Activated CD4-positive, alpha-beta memory T cell treated with anti-CD3 and anti-CD28 coated beads for 36 hours (primary cell): ENCODE measurements at places on chromosomes 3 and 15. TPM values are rescaled to one million over a fixed set of nuclear protein-coding genes. Genes with fewer than 3 reads are reported as not detected.

The COLQ gene
- total RNA-seq: 1.4 TPM

The SHC4 gene
- 1.9 TPM for total RNA-seq

DNA sequence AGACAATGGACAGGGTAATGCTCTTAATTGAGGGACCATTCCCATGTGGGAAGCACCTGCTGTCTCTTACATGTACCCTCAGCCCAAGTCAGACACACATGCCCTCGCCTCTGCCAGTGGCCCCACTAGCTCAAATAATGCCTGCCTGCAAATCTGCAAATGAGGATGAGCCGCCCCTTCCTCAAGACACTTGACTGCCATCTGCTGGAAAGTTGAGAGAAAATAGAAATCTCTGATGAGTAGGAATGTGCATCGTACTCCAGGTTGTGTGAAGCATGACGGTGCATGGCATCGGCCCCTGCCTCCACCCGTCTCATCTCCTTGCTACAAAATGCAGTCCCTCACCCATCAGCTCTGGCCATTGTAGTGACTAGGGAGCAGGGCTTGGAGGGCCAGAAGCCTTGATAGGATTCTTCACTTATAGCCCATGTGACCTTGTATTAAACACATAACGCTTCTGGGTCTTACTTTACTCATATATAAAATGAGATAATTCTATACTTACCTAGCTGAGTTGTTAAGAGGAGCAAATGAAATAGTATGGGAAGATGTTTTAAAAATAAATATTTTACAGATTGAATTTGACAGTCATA, 6.3 kb upstream of the SCN5A start:
- peak; percentile 18 for DNase-seq

GRCh38 chr3:173584093-173584837, 186.7 kb downstream of the NLGN1 start:
- no peak for DNase-seq

The DHX36 gene
- total RNA-seq: 65.5 TPM

- peak; percentile 59 for DNase-seq
Measured at GRCh38 chr3:188164248-188164687, 10.3 kb downstream of the LPP start.

- DNase-seq: no peak
Measured at GRCh38 chr15:76328106-76328696, 8.4 kb upstream of the ISL2 start.

GRCh38 chr15:27723821-27724220, 375.3 kb downstream of the OCA2 start:
- DNase-seq: no peak

DNA sequence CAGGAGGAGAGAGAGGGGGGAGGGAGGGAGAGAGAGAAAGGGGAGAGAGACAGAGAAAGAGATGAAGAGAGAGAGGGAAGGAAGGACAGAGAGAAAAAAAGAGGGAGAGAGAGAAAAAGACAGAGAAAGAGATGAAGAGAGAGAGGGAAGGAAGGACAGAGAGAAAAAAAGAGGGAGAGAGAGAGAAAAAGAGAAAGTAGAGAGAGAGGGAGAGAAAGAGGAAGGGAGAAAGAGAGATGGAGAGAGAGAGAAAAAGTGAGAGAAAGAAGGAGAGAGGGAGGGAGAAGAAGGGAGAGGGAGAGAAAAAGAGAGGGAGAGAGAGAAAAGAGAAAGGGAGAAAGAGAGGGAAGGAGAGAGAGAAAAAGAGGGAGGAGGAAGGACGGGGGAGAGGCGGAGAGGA, 204.2 kb downstream of the SV2B start:
- no peak for DNase-seq

GRCh38 chr3:74344865-74345440, 269.5 kb downstream of the CNTN3 start:
- no peak for DNase-seq

The EXD1 gene
- not detected for total RNA-seq

DNA sequence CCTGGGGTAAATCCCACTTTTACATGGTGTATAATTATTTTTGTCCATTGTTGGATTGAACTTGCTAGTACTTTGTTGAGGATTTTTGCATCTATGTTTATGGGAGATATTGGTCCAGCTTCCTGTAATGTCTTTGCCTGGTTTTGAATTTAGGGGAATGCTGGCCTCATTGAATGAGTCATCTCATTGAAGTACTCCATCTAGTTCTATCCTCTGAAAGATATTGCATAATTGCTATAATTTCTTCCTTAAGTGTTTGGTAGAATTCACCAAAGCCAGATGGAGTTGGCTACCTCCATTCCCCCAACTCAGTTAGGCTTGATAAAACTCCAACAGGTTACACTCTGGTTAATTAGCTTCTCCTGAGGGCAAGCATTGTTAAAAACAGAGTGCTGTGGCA, 237.4 kb upstream of the TGFBR2 start:
- no peak for DNase-seq

- DNase-seq: no peak
Measured at GRCh38 chr15:64058279-64058678, 12.0 kb upstream of the DAPK2 start.

- peak; percentile 41 for DNase-seq
Measured at GRCh38 chr15:62391641-62392262, 226.7 kb upstream of the C2CD4B start.

- no peak for DNase-seq
Measured at GRCh38 chr3:5699811-5700210, 512.3 kb downstream of the EDEM1 start.

GRCh38 chr3:177713928-177714900, 516.9 kb upstream of the TBL1XR1 start:
- DNase-seq: no peak

DNA sequence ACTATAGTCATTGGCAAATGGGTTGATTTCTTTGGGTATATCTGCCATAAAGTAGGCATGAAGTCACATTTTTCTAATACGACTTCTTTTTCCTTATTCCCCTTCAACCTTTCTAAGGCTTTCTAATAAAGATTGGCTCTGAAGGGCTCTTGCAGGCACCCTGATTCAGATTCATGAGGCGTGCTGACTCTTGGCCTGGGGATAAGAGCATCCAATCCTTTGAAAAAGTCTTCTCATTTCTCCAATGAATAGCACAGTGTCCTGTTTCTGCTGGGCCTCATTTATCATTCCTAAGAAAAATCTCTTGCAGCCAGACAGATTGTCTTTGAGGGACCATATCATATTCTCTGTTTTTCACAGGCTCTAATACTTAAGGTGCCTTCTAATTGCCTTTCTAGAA, 32.3 kb upstream of the BNIP2 start:
- DNase-seq: no peak

DNA sequence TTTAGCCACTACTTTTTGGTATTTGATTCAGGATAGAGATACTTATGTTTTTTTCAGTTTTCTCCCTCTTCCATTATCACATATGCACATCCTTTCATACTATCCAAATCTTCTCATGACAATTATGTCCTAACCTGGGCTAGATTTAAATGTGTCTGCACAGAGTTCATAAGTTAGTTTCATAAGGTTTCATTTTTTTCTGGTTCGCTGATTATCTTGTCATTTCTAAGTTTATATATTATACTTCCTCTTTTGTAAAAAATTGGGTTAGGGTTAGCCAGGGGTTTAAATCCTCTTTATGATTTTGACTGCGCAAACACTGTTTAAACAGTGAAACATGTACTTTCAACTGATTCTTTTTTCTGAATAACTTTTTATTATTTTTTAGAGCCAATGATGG, 148.6 kb downstream of the SST start:
- DNase-seq: no peak

The PEX5L gene
- not detected for total RNA-seq

The GRAMD1C gene
- 0.64 TPM for total RNA-seq

GRCh38 chr3:169573148-169573547, 90.4 kb downstream of the MECOM start:
- no peak for DNase-seq

- DNase-seq: no peak
Measured at GRCh38 chr3:173945806-173946205, 548.3 kb downstream of the NLGN1 start.

The FES gene
- 21.1 TPM for total RNA-seq

GRCh38 chr3:140443073-140443472, 234.8 kb upstream of the TRIM42 start:
- DNase-seq: no peak

GRCh38 chr3:128243602-128244504, 90.6 kb downstream of the EEFSEC start:
- DNase-seq: no peak

The RETNLB gene
- total RNA-seq: not detected

GRCh38 chr15:52783929-52784798, 6.0 kb downstream of the ONECUT1 start:
- no peak for DNase-seq

- no peak for DNase-seq
Measured at GRCh38 chr3:174208161-174208560, 651.0 kb upstream of the NAALADL2 start.

DNA sequence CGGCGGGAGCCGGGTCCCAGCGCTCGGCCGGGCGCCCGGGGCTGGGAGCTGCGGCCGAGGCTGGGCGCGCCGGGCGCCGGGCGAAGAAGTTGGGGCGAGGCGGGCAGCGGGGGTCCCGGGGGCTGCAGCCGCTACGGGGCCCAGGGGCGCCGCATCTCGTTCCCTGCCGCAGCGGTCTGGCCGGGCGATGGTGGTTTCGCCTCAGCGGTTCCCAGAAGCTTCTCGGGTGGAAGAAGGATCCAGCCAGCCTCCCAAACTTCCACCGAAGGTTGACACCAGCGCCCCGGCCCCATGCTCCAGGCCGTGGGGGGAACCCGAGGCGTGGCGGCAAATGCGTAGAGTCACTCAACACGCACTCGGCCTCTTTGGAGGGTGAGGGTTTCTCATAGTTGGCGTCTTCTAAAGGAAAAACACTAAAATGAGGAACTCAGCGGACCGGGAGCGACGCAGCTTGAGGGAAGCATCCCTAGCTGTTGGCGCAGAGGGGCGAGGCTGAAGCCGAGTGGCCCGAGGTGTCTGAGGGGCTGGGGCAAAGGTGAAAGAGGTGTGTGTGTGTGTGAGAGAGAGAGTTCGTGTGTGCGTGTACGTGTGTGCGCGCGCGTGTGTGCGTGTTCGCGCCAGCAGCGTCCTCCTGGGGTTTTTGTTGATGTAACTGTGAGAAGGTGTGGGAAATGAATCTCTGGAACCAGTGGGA, 940 bp downstream of the BOC start:
- peak; percentile 14 for DNase-seq

GRCh38 chr3:43017593-43018195, 38.6 kb downstream of the GASK1A start:
- DNase-seq: no peak

- peak; percentile 95 for DNase-seq
Measured at GRCh38 chr15:64841344-64842095, at the start of gene PLEKHO2. TSS of gene PLEKHO2 (plus strand) at chr15:64841915. CDS start at chr15:64842017, 102 bp downstream.

- DNase-seq: peak; percentile 74
Measured at GRCh38 chr3:12194669-12195161, 36.0 kb upstream of the TIMP4 start.

DNA sequence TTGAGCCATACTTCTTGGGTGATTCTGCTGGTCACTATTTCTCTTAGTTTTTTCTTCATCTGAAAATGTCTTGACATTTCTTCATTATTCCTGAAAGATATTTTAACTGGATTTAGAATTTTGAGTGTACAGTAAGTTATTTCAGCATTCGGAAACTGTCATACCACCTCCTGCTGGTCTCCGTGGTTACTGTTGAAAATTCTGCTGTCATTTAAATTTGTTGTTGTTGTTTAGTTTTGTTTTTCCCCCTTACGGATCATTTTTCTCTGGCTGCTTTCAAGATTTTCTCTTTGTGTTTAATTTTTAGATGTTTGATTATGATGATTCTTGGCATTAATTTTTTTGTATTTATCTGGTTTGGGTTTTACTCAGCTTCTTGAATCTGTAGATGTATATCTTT, 100.5 kb downstream of the CHRNA7 start:
- DNase-seq: no peak

DNA sequence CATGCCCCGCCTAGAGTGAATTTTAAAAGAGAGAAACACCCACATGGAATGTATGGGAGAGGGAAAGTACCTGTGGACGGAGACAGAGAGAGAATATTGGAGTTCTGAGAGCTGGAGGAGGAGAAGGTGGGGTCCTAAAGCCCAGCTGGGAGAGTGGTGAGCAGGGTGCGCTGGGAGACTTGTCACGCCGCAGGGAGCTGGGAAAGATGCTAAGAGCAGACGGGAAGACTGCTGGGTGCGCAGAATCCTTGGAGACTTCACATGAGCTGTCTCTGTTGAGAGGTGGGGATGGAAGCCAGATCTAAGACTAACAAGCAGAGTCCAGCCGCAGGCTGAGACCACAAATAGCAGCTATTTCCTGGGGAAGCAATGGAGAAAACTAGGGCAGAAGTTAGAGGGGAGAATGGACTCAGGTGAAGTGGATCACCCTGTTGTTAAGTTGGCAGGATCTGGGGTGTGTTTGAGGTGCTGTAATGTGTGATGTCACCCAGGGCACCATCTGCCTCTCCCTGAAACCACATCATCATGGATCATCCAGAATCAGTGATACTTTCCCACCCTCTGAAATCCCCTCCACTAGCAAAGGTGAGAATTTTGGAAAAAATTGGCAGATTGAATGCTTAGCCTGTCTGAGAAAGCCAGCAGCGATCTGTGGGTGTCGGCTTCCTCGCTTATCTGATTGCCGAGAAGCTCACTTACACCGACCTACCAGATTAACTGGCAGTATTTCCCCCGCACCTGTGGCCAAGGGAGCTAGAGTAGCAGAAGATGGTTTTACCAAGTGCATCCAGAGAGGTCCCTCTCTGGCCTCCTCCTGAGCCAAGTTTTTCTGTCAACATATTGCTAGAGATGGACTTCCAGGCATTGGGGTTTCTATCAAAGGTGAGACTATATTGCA, 174.8 kb upstream of the BHLHE40 start:
- DNase-seq: peak; percentile 71

- DNase-seq: no peak
Measured at GRCh38 chr3:13281507-13282357, 138.4 kb downstream of the NUP210 start.

The OXTR gene
- total RNA-seq: 0.64 TPM

GRCh38 chr3:149532489-149533180, 58.1 kb downstream of the TM4SF4 start:
- DNase-seq: no peak

The CHRFAM7A gene
- total RNA-seq: not detected
